ENCODE measurements at places on chromosomes 6 and 20.
A peak's percentile ranks its signal among the peaks of the same experiment; 100 is the strongest.

DNA sequence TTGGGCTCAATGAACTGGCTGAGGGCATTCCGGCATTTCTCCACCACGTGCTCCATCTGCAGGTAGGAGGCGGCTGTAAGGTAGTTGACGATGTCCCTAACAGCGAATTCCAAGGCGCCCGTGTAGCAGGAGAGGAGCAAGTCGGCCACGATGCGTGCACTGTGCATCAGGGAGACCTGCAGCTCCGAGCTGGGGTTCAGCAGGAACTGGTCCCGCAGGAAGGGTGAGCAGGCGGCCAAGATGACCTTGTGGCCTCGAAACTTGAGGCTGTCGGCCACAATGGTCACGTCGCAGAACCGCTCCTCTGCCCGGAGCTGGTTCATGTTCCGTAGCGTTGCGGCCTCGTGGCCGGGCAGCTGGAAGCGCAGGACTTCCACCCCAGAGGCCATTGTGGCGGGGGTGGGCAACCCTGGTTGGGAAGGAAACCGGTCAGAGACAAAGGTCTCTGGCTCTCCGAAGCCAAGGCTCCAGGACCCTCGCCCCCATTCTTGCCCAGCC lies 920 bp downstream of the ZBTB12 start:
- no peak for DNase-seq

DNA sequence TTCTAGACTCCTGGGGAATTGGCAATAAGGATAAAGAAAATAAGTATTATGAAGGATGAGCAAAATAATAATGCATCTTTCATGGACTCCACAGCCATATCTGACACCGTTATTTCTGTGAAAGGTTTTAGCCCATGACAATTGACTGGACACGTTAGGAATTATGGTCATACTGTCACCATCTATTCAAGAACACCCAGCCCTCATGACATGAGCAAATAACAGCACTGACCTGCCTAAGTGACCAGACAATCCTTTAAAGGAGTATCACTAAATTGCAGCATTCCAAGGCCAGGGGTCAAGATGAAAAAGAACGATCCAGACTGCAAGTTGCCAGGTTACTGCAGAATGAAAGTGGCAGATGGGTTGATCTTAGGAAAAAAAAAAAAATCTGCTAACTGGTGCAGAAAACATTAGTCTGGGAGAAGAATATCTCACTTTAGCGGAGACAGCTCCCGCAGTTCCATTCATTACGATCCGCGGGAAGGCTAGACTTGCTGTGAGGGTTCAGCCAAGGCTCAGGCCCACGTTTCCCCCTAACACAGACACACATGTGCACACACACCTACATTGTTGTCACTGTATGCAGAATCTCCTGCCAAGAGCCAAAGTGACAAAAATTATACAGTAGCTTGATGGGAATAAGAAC lies 237.7 kb upstream of the AGPAT4 start:
- no peak for DNase-seq

- peak; percentile 37 for DNase-seq
These were observed 156.3 kb downstream of the ARID1B start for GRCh38 chr6:156933201-156934068.

GRCh38 chr20:57922083-57922482 lies 212.3 kb upstream of the PMEPA1 start:
- no peak for DNase-seq

DNA sequence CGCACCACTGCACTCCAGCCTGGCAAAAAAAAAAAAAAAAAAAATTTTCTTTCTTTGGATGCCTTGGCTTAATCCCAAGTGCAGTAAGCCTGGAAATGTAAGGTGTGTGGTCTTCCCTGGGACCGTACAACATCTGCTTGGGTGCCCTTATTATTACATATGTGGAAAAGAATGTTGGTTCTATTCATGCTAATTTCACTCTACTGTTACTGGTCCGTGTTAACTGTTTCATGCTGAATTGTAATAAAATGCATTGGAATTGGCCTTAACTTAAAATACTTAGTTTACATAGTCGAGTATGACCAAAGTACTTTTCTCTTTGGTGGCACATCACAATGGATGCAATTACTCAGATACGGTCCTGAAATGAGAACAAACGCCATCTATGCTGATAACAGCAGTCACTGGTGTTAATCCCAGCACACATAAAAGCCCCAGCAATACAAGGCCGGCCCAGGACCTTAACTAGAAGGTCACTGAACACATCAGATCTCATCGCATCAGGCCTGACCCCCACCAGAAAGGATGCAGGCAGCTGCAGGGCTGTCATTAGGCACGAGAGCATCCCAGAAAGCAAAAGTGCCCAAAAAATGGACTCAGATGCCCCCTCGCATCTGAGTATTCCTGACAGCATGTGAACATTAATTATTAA lies 1.2 kb downstream of the SERPINB6 start:
- no peak for DNase-seq

DNA sequence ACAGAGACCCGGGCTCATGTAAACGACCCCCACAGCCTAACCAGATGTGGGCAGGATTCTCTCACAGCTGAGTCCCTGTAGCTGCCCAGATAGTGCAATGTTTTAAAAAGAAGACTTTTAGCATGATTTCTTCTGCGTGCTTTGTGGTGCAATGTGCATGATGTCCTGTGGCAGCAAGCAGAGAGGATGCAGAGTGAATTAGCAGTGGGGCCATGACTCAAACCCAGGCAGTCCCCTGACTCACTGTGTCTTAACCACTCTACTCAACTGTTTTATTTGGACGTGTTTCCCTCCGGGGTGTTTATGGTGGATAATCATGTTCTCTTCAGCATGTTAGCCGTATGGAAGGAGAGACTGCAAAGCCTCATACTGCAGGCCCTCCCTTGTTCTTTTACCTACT lies 247.9 kb downstream of the SLC24A3 start:
- DNase-seq: no peak

- DNase-seq: no peak
These were observed 147.4 kb upstream of the LRFN2 start for GRCh38 chr6:40734607-40735006.

- no peak for DNase-seq
These were observed 56.1 kb downstream of the PHACTR3 start for GRCh38 chr20:59660471-59660870.

GRCh38 chr6:142416179-142416578 lies 114.4 kb downstream of the ADGRG6 start:
- no peak for DNase-seq

All from PC-9 (cell line).